A673 (cell line): ENCODE measurements at places on chromosomes 2 and 18.

- no peak for DNase-seq
- H3K4me1 ChIP-seq: no peaks in the 10 kb centered on the region
- no peaks in the 10 kb centered on the region for H3K36me3 ChIP-seq
- H3K27me3 ChIP-seq: peaks cover 22% of the 10 kb centered on the region
- no peak overlapping the region for H3K4me3 ChIP-seq
Measured at GRCh38 chr2:50901510-50901909, 130.4 kb downstream of the NRXN1 start.

GRCh38 chr2:241009601-241010530, 11.4 kb downstream of the SNED1 start:
- DNase-seq: peak; percentile 93
- H3K4me1 ChIP-seq: peaks cover 24% of the 10 kb centered on the region
- no peaks in the 10 kb centered on the region for H3K27me3 ChIP-seq
- peak overlapping the region; percentile 82 for H3K27ac ChIP-seq

GRCh38 chr2:78870343-78870967, 155.0 kb upstream of the REG3G start:
- no peaks in the 10 kb centered on the region for H3K36me3 ChIP-seq
- H3K4me1 ChIP-seq: no peaks in the 10 kb centered on the region
- DNase-seq: peak; percentile 3

- no peaks in the 10 kb centered on the region for H3K4me1 ChIP-seq
- H3K27ac ChIP-seq: no peak overlapping the region
- no peaks in the 10 kb centered on the region for H3K27me3 ChIP-seq
- no peaks in the 10 kb centered on the region for H3K36me3 ChIP-seq
- DNase-seq: no peak
- no peak overlapping the region for H3K4me3 ChIP-seq
Measured at GRCh38 chr2:37784071-37784758, 112.8 kb upstream of the CDC42EP3 start.

DNA sequence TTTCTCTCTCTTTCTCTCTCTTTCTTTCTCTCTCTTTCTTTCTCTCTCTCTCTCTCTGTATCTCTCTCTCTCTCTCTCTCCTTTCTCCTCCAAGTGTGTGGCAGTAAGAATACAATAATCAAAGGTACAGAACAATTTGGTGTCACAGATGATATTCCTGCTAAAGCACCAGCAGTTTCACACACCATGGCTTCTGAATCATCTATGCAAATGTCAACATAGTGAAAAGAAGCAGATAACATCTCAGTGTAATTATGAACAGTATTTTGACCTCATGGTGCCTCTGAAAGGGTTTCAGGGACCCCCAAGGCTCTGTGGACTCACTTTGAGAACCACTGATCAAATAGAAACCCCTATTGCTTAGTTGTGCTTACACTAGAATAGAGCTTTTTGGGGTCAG, 38.5 kb upstream of the CSRNP3 start:
- H3K4me3 ChIP-seq: no peak overlapping the region
- H3K27me3 ChIP-seq: no peaks in the 10 kb centered on the region

DNA sequence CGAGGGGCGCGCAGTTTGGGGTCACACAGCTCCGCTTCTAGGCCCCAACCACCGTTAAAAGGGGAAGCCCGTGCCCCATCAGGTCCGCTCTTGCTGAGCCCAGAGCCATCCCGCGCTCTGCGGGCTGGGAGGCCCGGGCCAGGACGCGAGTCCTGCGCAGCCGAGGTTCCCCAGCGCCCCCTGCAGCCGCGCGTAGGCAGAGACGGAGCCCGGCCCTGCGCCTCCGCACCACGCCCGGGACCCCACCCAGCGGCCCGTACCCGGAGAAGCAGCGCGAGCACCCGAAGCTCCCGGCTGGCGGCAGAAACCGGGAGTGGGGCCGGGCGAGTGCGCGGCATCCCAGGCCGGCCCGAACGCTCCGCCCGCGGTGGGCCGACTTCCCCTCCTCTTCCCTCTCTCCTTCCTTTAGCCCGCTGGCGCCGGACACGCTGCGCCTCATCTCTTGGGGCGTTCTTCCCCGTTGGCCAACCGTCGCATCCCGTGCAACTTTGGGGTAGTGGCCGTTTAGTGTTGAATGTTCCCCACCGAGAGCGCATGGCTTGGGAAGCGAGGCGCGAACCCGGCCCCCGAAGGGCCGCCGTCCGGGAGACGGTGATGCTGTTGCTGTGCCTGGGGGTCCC, at the start of gene ITGA4:
ITGA4 (plus strand) TSS at position 266 of the 620 bp plus-strand sequence; CDS start at position 535, 269 bp downstream.
- H3K27me3 ChIP-seq: peaks cover 7% of the 10 kb centered on the region
- peak; percentile 82 for DNase-seq
- no peaks in the 10 kb centered on the region for H3K36me3 ChIP-seq
- peak within 1 kb of the TSS; percentile 56 for H3K4me3 ChIP-seq
- H3K27ac ChIP-seq: no peak within 1 kb of the TSS
- no peaks in the 10 kb centered on the region for H3K4me1 ChIP-seq

DNA sequence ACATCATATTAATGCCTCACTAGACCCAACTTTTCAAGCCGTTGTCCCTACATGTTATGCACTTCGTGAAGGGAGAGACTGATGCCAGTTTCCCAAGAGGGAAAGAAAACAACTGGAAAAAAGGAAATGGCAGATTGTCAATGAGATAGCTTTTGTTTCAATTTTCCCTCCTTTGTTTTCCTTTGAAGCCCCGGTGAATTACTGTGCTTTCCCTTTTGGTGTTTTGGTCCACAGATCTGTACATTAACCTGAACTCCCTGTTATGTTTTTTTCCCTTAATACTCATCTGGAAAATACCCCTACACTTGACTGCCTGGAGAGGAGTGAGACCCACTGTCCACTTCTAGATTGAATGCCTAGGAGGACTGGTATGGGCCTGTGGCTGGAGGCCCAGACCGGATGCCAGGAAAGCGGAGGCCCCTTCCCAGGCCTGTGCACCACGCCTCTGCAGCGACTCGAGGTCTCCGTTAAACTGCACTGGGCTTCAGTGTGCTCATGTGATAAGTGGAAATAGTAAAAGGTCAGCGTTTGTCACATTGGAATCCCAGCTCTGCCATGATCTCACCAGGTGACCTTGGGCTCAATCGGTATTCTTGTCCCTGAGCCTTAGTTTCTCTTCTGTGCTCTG, 106.4 kb downstream of the GATA6 start:
- H3K4me1 ChIP-seq: no peaks in the 10 kb centered on the region
- H3K27ac ChIP-seq: no peak overlapping the region
- no peaks in the 10 kb centered on the region for H3K36me3 ChIP-seq
- no peaks in the 10 kb centered on the region for H3K27me3 ChIP-seq
